Cortex of kidney (tissue), 1 donor: ENCODE measurements at places on chromosomes 7 and 10.

GRCh38 chr10:84946904-84947303 is 618.5 kb downstream of the CCSER2 start:
- DNase-seq, result no peak

DNA sequence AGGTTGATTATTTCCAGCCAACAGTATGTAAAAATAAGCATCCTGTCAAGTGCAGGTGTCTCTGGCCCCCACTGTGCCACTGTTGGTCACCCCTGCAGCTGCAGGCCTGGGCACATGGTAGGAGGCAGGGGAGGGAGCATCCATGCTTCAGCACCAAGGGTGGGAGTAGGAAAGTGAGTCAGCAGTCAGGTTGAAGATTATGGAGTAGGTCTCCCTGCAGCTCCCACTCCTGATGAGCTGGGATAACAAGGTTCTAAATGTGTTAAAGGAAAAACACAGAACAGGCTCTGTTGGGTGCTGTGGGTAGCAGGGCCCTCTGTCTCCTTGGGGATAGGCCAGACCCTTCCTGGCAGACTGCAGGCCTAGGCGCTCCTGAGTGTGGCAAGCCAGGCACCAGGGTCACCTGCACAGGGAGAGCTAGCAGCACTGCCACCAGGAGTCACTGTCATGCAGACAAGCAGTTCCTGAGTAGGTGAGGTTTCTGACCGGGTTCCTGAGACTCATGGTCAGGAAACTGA is 59.3 kb downstream of the NUDCD3 start:
- DNase-seq, result no peak

DNA sequence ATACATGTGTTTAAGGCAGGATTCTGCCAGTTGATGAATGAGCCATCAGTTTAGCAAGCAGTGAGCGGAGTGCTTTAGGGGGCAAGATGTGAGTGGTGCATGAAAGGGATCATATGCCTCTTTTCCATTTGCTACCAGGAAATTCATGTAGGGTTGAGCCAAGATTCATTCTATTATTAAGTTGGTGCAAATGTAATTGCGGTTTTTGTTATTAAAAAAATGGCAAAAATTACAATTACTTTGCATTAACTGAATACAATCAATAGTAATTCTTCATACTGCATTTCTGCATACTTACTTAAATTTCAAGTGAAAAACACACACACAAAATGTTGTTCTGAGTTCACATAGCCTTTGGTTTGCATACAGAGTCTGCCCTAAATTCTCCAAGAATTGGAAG is 30.1 kb upstream of the NAMPT start:
- no peak for DNase-seq

- DNase-seq, result no peak
These were observed 234.5 kb downstream of the AHR start for GRCh38 chr7:17532861-17533404.

DNA sequence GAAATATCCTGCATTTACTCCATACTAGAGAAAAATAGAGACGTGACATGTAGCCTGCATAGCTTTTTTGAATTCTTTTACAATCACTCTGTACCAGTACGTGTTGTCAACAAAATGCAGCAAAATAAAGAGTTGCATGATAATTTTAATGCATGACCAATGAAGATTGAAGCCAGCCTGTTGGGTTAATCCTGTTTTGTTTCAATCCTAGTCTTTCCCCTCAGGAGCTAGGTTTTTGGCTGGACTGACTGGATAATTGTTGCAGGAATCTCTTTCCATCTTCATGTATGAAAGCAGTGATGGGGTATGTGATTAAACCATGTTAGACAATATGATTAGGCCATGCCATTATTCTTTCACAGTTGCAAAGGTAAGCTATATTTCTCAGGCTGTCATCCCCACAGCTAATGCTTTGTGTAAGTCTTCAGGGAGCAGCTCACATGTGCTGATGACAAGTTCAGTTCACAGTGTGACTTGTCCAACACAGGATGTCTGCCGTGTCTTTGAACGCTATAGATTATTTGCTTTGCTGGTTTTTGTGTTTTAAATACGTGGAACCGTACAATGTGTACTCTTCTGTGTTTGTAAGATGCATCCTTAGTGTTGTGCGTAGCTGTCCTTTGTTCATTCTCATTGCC is 24.4 kb downstream of the PAPSS2 start:
- no peak for DNase-seq
